ENCODE measurements at places on chromosomes 12 and 14. TPM values are rescaled to one million over a fixed set of nuclear protein-coding genes. Genes with fewer than 3 reads are reported as not detected.

The SOAT2 gene
- total RNA-seq, result not detected

The PLEKHD1 gene
- 1.0 TPM for total RNA-seq

The RDH16 gene
- total RNA-seq, result 0.85 TPM

DNA sequence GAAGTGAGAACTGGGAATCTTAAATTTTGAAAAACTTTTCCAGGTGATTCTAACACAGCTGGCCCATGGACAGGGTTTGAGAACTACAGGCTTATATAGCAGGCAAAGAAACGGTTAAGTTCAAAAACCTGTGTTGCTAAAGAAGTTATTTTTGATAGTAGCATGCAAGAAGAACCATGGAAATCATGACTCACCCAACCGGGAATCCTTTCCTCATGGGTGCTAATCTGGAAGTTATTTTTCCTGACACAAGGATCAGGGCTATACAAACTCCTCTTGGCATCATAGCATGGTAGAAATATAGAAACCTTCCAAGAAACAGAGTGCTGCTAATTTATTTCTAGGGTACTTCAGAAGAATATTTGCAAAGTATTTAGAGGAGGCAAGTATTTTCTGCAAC is 588.7 kb downstream of the CCER1 start:
- no peaks in the 10 kb centered on the region for H3K36me3 ChIP-seq
- no peaks in the 10 kb centered on the region for H3K27me3 ChIP-seq
- no peak overlapping the region for H3K4me3 ChIP-seq
- H3K4me1 ChIP-seq, result no peaks in the 10 kb centered on the region
- DNase-seq, result no peak

- H3K36me3 ChIP-seq, result peaks cover 14% of the 10 kb centered on the region
- H3K27ac ChIP-seq, result no peak overlapping the region
- H3K4me3 ChIP-seq, result no peak overlapping the region
- H3K27me3 ChIP-seq, result no peaks in the 10 kb centered on the region
Observed at GRCh38 chr12:62767496-62767895, 167.5 kb downstream of the PPM1H start.

DNA sequence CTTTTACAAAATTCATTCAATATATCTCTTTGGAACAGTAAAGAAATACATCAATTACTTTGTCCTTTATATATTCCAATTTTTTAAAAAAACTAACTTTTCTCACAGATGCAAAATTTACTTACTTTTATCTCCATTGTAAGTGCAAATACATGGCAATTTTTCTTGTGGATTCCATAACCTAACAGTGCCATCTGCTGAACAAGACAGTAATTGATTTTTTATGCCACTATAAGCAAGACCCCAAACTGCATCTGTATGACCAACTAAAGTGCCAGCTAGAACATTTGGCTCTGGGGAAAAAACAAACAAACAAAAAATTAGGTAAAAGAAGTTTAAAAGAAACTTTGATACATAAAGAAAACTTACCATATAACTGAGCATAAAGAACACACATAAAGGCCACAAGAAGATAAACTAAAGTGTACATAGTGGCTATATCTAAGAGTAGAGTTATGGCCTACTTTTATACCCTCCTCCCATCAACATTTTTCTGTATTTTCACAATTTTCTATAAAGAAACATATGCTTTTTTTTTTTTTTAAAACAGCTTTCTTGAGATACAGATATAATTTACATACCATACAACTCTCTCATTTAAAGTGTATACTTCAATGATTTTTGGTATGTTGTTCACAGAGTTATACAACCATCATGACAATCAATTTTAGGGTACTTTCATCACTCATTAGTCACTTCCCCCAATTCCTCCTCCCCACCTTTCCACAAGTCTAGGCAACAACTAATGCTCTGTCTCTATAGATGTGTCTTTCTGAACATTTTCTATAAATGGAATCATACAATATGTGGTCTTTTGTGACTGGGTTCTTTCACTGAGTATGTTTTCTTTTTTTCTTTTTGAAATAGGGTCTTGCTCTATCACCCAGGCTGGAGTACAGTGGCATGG is 32.6 kb downstream of the COCH start:
- no peak for DNase-seq
- no peaks in the 10 kb centered on the region for H3K27me3 ChIP-seq
- H3K27ac ChIP-seq, result no peak overlapping the region
- H3K4me3 ChIP-seq, result no peak overlapping the region
- no peaks in the 10 kb centered on the region for H3K4me1 ChIP-seq

DNA sequence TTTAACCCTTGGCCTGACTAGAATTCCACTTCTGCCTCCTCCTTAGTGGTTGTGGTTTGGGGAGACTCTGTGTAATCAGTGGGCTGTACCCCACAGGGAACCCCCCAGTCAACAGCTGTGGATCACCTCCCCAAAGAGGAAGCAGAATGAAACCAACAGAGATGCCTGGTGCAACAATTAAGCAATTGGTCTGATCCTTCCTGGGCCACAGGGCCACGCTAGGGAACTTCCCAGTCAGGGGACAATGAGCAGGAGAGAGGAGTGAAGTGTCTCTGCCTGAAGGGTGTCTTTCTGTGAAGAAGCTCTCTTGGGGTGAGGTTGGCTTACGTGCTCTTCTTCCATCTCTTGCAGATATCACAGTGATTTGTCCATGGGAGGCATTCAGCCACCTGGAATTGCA is 8.2 kb downstream of the PDE6H start:
- no peak overlapping the region for H3K4me3 ChIP-seq
- DNase-seq, result no peak
- no peaks in the 10 kb centered on the region for H3K27me3 ChIP-seq
- 0 out of 2 replicates have a peak, but pooled peaks cover 2% of the 10 kb centered on the region for H3K4me1 ChIP-seq
- H3K27ac ChIP-seq, result no peak overlapping the region

DNA sequence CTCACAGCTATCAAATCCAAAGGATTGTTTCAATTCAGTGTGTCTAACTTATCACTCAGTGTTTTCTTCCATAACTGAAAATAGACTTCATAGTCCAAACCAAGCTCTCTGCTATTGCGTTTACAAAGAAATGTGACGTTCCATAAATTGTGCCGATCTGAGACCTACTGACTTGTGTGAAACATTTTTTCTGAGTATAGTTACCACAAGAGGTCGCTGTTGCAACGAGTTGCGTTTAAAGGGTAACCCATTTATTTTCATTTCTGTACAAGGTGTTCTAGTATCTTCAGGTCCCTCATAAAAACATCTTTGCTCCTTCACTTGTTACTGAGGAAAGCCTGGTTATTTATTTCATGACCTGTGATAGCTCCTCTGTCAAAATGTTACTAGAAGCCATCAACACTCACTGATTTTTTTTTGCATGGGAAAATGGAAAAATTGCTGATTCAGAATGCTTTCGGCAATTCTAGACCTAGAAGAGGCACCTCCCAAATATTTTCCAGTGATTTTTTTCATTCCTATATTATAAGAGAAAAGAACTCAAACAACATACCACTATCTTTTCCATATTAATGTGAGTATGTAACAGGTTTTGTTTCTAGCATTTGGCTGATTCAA is 60.9 kb upstream of the OR4E1 start:
- no peak for DNase-seq
- no peak overlapping the region for H3K27ac ChIP-seq
- H3K4me1 ChIP-seq, result peaks cover 10% of the 10 kb centered on the region
- no peak overlapping the region for H3K4me3 ChIP-seq
